Stomach (tissue), 19 donors: ENCODE measurements at places on chromosomes 7 and 10. TPM values are rescaled to one million over a fixed set of nuclear protein-coding genes. Genes with fewer than 3 reads are reported as not detected.

The AEBP1 gene
- total RNA-seq: 179 TPM

The TSPAN15 gene
- 98.2 TPM for total RNA-seq

The OPN4 gene
- total RNA-seq: not detected

The SNCG gene
- total RNA-seq: 7.6 TPM

The PPP1R17 gene
- not detected for total RNA-seq

The ITPRID1 gene
- not detected for total RNA-seq

The ELAPOR2 gene
- total RNA-seq: 4.5 TPM

The COL1A2 gene
- 30.9 TPM for total RNA-seq

The LRRD1 gene
- total RNA-seq: 1.8 TPM

The CCL24 gene
- not detected for total RNA-seq

The TMEM196 gene
- not detected for total RNA-seq

The PRKAR2B gene
- total RNA-seq: 4.9 TPM

The C10orf143 gene
- not detected for total RNA-seq

The PRR15 gene
- total RNA-seq: 53.6 TPM

The DLG5 gene
- 44.8 TPM for total RNA-seq

The ABCA13 gene
- under 0.01 TPM for total RNA-seq

The CHST3 gene
- total RNA-seq: 4.9 TPM

The SUN3 gene
- not detected for total RNA-seq

The UPK3B gene
- not detected for total RNA-seq

The VAX1 gene
- total RNA-seq: not detected

The ZNF853 gene
- 3.8 TPM for total RNA-seq

The PSPH gene
- total RNA-seq: 53.1 TPM

The CALML5 gene
- 0.92 TPM for total RNA-seq

The CYP3A4 gene
- total RNA-seq: not detected

The NPSR1 gene
- not detected for total RNA-seq

The SAMD9 gene
- 0.58 TPM for total RNA-seq

The SLC13A1 gene
- total RNA-seq: not detected

The AOAH gene
- not detected for total RNA-seq
